Dermis microvascular lymphatic vessel endothelial cell (primary cell): ENCODE measurements at places on chromosomes 3 and 15. TPM values are rescaled to one million over a fixed set of nuclear protein-coding genes. Genes with fewer than 3 reads are reported as not detected.

GHSR gene
- total RNA-seq, result not detected in 2 replicates

NEK10 gene
- total RNA-seq, result 1.3 and 1.9 TPM in 2 replicates

LXN gene
- total RNA-seq, result 23.1 and 26.3 TPM in 2 replicates

BOC gene
- 0.13 TPM in 1 of 2 replicates, not detected in the other for total RNA-seq

CLDN11 gene
- total RNA-seq, result 77.5 and 185 TPM in 2 replicates

DUOXA2 gene
- total RNA-seq, result not detected in 2 replicates

CCDC66 gene
- 5.9 and 7.8 TPM in 2 replicates for total RNA-seq

P2RY1 gene
- 0.38 and 0.51 TPM in 2 replicates for total RNA-seq

NR2E3 gene
- total RNA-seq, result under 0.01 and 0.13 TPM in 2 replicates

CIB2 gene
- 2.2 and 2.9 TPM in 2 replicates for total RNA-seq

GATM gene
- total RNA-seq, result 0.26 and 0.38 TPM in 2 replicates

CCR3 gene
- not detected in 2 replicates for total RNA-seq

MYO5C gene
- total RNA-seq, result 13.0 TPM in 2 replicates

EXD1 gene
- under 0.01 TPM in 1 of 2 replicates, not detected in the other for total RNA-seq

C15orf39 gene
- total RNA-seq, result 4.5 and 10.1 TPM in 2 replicates

XCR1 gene
- total RNA-seq, result not detected in 2 replicates
